ENCODE measurements at places on chromosomes 7 and 10.

DNA sequence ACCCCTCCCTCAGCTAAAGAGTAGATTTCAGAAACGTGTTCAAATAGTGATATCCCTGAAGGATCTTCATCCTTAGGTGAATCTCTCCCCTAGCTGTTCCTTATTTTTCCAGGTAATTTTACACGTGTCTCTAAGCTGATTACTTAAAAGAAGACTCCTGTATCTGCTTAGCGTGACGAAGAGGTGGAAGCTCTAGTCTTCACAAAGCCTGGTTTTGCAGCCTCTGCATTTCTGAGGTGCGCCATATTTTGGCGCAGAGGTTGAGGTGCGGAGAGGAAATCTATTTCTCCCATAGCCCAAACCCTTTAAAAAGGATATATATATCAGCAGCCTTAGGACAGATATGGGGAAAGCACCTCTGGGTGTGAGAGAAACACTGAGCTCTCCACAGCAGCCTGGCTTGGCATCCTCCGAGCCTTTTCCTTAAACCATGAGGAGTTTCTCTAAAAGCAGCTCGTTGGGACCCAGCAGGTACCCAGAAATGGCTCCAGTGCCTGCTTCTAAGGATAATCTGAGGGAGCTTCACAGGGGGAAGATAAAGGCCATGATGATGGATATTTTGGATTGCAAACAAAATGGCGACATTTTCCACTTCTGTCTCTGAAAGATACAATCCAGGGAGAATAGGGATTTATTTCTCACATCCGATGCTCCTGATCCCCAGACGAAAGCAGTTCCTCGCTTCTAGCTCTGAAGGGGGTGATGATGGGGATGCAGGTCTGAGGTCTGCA lies 3.0 kb upstream of the HOXA2 start:
- no peak for DNase-seq

DNA sequence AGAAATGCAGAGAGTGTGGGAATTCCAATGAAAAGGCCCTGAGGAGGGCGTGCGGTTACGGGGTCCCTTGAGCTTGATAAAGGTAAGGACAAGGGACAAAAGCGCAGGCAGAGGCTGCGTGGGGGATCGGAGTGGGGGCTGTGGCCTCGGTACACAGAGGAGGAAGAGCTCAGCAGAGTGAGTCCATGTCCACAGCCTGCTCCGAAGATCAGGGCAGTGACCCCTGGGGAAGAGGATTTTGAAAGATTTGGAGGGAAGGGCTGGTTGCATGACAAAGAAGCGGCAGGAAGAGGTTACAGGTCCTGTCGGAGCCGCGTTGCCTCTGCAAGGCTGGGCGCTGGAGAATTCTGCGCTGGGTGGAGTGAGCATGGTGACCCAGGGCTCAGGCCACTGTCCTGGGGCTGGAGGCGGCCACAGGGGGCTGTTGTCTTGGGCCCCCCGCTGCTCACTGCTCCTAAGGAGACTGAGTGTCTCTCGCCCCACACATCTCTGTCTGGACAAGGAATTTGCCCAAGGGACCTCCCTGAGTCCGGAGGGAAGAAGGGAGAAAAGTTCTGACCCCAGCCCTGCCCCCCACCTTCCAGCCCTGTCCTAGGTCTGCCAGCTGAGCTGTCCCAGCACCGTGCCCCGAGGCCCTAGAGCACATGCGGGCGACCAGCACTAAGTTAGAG lies 69.8 kb upstream of the INSIG1 start:
- no peak for DNase-seq

DNA sequence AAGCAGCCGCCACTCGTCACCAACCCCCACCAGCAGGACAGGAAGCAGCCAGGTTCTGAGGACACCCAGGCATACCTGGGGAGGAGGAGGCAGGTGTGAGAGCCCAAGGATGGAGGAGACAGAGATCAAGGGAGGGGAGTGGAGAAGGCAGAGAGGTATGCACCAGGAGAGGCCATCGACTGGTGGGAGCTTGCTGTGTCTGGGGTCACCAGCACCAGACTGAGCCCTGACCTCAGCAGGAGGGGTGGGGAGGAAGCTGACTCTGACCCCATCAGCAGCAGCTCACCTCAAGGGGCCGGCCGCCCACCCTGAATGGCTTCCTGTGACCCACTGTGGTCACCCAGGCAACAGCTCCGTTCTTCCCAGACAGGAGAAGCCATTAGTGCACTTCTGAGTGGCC lies 7.8 kb downstream of the VIPR2 start:
- no peak for DNase-seq

DNA sequence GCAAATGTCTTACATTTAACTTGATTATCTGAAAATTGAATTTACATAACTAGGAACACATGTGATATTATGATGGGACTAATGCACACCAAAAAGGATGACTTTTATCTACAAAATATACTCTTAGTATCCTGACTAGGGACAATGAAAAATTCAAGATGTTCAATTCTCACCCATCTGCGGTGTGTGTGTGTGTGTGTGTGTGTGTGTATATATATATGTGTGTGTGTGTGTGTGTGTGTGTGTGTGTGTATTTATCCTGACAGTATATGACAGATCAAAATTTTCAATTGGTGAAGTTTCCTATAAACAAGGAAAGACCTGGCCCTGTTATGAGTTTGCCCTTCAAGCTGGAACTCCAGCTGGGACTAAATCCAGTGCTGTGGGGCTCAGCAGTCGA lies 40.3 kb upstream of the MET start:
- DNase-seq, result no peak

- peak; percentile 34 for DNase-seq
Measured at GRCh38 chr7:128904381-128905197, 5.9 kb downstream of the KCP start.

GRCh38 chr7:13979671-13980435 lies 9.6 kb downstream of the ETV1 start:
- DNase-seq, result no peak

DNA sequence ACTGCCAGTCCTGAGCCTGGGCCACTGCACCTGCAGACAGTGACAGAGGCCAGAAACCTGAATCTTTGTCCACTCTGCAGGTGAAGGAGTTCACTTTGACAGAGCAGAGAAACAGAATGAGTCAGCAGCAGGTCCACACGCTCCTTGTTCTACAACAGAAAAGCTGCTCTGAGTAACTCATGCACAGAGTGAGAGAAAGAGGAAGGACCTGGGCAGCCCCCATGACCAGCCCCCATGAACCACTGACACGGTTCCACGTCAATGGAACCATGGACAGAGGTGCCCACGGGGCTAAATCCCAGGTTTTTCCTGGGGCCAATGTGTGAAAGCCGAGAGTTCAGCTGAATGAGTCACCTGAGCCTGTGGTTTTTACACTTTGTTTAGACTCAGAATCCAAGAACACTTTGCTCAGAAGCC lies 40.8 kb upstream of the CTBP2 start:
- no peak for DNase-seq

DNA sequence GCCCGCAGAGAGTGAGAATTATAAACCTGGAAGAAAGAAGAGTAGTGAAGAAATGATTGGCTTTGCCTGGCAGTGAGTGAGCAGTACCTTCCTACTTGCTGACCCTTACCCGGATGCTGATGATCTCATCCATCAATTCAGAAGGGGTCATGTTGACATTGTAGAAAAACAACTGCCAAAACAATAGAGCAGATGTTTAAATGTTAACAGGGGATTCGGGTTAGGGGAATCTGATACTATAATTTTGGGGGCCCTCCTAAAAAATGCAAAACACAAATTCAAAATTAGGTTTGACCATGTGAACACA lies 78.1 kb downstream of the MYOF start:
- DNase-seq, result no peak

DNA sequence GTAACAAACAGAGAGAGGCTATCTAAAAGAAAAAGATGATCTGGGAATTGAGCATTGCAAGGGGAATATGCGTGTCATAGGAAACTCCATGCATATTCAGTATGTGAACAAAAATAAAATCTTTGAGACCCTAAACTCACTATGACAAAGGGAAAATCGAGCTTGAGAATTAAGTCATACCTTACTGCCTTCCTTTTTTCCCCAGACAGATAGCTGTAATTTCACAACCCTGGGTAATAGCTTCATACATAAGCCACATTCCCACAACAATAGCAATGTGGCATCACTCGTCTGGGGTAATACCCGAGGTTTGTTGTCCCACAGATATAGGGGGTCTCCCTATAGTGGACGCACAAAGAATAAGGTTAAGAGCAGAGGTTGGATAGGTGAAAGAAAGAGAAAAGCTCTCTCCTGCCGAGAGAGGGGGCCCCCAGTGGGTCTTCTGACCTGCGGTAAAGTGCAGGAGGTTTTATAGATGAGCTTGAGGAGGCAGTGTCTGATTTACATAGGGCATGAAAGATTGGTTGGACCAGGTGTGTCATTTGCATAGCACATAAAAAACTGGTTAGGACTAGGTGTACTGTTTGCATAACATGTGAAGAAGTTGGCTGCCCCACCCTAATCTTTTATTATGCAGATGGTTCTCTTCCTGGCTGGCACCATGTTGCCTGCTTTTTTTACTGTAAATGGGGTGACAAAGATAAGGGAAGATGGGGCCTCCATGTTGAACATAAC lies 11.6 kb downstream of the CYP3A43 start:
- DNase-seq, result no peak

GRCh38 chr10:24900888-24901685 lies 51.3 kb downstream of the PRTFDC1 start:
- DNase-seq, result no peak

GRCh38 chr7:47179812-47180515 lies 401.9 kb downstream of the TNS3 start:
- peak; percentile 62 for DNase-seq

GRCh38 chr10:60277656-60278055 lies 112.0 kb downstream of the ANK3 start:
- DNase-seq, result no peak

DNA sequence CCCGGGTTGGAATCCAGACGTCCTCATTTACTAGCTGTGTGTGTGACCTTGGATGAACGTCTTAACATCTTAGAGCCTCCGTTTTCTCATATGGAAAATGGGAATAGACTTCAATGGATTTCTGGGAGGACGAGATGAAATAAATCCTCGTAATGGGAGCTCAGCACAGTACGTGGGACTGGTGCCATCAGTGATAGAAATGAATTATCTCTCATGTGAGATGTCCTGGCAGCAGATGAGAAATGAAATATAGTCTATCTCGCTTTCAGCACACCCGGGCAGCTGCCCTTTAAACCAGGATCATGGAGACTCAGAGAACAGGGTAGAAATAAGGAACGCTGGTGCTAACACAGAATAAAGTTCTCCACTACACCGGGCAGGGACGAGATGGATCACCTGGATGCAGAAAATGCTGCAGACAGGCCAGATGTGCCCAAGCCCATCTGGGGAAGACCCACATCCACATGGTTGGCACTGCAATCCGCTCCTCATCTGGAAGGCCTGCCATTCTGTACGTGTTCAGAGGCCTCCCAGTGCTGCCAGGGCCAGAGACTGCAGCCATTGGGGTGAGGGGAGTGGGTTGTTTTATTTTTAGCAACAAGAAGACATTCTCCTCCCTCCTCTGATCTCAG lies 11.1 kb upstream of the EMX2 start:
- no peak for DNase-seq

DNA sequence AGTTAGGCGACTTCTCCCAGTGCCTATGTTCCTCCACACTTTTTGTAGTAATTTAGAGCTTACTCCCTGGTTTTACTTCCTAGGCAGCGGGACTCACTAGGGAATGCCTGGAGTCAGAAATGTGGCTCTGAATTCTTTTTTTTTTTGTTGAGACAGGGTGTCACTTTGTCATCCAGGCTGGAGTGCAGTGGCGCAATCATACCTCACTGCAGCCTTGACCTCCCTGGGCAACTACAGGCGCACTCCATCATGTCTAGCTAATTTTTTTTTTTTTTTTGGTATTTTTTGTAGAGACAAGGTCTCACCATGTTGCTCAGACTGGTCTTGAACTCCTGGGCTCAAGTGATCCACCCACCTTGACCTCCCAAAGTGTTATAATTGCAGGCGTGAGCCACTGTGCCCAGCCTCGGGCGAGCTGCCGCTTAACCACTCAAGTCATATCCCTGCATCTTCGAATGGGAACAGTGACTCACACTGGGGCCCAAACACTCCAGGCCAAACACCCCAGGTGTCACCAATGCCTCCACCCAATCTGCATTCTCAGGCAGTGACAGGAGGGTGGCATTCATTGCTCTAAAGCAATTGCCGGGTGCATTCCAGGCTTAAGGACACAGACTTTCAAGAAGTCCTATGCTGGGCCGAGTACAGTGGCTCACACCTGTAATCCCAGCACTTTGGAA lies 19.6 kb downstream of the RGS10 start:
- DNase-seq, result no peak

DNA sequence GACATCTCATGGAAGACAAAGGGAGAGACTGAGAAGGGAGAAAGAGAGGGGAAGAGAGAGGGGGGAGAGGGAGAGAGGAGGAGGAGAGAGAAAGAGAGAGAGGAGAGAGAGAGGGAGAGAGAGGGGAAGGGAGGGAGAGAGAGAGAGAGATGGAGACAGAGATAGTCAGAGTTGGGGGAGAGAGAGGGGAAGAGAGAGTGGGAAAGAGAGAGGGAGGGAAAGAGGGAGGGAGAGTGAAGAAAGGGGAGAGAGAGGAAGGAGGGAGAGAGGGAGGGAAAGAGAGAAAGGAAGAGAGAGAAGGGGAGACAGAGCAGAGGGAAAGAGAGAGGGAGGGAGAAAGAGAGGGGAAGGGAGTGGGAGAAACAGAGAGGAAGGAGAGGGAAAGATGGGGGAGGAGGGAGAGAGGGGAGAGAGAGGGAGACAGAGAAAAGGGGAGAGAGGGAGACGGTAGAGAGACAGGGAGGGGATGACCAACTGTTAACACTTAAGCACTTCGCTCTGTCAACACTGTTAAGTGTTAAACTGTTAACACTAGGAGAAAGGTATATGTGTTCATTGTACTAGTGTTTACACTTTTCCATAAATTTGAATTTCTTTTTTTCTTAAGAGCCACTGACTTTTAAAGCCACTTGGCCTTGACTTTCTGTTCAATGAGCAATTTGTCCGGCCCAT lies 21.8 kb upstream of the SDK1 start:
- DNase-seq, result no peak

DNA sequence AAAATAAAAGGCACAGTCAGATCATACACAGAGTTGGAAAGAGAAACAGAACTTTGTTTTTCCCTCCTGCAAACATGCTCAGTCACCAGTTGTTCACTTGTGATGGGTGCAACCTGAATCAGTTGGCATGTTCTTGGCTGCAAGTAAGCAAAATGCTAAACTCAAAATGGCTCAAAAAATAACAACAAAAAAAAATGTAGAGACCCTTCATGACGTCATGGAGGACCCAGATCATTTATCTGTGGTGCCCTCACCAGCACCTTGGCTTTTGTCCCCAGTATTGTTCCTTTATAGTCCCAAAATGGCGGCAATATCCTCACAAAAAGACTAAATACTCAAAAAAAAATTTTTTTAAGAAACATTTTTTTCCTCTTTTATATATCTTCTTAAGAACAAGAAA lies 112.4 kb downstream of the CABCOCO1 start:
- no peak for DNase-seq

GRCh38 chr7:128211626-128212025 lies 29.5 kb upstream of the LEP start:
- DNase-seq, result no peak

- no peak for DNase-seq
Measured at GRCh38 chr10:103710490-103710889, 144.9 kb downstream of the SH3PXD2A start.

- DNase-seq, result no peak
Measured at GRCh38 chr7:141700848-141701371, 1.1 kb downstream of the DENND11 start.

Measured in cerebellum (tissue), 4 donors.